ENCODE measurements at places on chromosomes 1 and 21. TPM values are rescaled to one million over a fixed set of nuclear protein-coding genes. Genes with fewer than 3 reads are reported as not detected.

FAM163A gene
- not detected for total RNA-seq

S100B gene
- total RNA-seq = not detected

ITGB2 gene
- 45.7 TPM for total RNA-seq

TFF2 gene
- 22.9 TPM for total RNA-seq

SPATA45 gene
- not detected for total RNA-seq

TNFSF18 gene
- 0.69 TPM for total RNA-seq

IGSF21 gene
- total RNA-seq = not detected

GRCh38 chr1:59018860-59019259 lies 235.0 kb upstream of the JUN start:
- DNase-seq = no peak

GRCh38 chr1:172966844-172967540 lies 83.7 kb downstream of the TNFSF18 start:
- peak; percentile 90 for DNase-seq

- DNase-seq = no peak
These were observed 118.5 kb downstream of the MATN1 start for GRCh38 chr1:30604801-30605440.

- DNase-seq = no peak
These were observed 6.9 kb upstream of the TRIM62 start for GRCh38 chr1:33188572-33189275.

DNA sequence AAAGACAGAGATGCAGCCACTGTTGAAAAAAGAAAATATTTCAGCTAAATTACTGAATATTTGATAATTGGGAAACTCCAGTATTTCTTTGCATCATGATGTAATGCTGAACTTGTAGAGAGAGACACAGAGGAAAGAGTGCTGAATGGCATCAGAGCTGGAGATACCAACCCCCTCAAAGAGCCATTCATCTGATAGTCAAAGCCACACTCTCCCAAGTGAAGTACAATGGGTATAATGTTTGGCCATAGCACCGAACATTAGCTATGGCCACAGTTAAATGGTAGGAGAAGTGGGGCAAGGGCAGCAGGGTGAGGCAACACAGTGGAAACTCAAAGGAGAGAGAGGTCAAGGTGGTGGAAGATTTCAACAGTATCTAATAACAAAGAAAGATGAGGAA lies 107.5 kb upstream of the TNFSF4 start:
- DNase-seq = no peak

DNA sequence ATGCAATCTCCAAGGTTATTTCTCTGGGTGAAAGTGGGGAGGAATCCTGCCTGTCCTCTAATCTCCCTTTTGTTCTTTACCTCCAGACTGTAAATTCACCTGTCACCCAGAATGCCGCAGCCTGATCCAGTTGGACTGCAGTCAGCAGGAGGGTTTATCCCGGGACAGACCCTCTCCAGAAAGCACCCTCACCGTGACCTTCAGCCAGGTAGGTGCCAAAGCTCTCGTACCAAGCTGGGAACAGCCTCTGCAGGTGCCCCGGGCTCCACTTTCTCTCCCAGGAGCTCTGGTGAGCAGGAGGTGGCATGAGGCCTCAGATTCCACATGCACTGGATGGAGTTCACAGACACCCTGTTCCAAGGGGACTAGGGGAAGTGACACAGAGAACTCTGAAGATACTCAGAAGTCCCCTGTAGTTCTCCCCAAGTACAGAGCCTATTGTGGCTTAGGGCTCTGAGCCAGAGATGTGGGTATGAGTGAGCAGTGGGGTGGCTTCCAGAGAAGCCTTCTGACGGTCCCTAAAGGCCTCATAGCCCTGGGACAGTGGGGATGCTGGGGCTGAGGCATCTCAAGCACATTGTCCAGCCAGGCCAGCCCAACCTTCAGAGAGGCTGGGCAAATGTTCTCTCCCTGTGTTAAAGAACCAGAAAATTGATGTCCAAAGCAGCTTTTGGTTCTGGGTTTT lies 30.9 kb downstream of the RASSF5 start:
- DNase-seq = no peak

GRCh38 chr1:115461526-115461925 lies 123.5 kb upstream of the NGF start:
- DNase-seq = no peak

DNA sequence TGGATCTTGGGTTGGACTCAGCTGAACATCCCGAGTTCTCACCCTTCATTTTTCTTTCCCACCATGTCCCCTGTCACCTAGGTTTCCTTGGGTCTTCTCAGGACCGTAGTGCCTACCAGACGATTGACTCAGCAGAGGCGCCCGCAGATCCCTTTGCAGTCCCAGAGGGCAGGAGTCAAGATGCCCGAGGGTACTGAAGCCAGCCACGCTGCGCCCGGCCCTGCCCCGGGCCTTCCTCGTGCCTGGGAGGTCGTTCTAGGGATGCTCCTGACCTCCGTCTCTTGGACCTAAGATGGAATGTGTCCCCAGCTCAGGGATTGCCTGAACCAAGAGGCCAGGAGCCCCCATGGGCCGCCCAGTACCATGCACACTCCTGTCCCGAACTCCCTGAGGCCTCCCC lies 12.0 kb upstream of the C1orf167 start:
- DNase-seq = no peak

GRCh38 chr1:29920316-29920715 lies 684.0 kb downstream of the PTPRU start:
- DNase-seq = no peak

- no peak for DNase-seq
These were observed 109.8 kb downstream of the MAST2 start for GRCh38 chr1:45913183-45913683.

DNA sequence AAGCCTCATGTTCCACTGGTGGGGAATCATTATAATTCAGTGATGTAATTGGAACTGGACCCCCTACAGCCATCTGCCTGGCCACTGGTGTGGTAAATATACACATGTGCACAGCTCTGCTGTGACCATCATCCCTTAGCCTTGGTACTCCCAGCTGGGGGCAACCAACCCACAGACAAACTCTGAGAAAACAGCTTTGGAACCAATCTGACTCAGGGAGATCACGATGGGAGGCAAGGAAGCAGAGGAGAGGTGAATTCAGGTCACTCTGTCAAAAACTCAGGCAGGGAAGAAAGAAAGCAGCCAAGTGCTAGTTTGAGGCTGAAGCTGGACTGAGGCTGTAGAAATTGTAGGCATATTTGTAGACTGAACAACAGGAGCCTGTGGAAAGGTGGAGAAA lies 197.8 kb upstream of the GALNT2 start:
- no peak for DNase-seq

GRCh38 chr1:25806418-25806817 lies 6.4 kb downstream of the SELENON start:
- no peak for DNase-seq

DNA sequence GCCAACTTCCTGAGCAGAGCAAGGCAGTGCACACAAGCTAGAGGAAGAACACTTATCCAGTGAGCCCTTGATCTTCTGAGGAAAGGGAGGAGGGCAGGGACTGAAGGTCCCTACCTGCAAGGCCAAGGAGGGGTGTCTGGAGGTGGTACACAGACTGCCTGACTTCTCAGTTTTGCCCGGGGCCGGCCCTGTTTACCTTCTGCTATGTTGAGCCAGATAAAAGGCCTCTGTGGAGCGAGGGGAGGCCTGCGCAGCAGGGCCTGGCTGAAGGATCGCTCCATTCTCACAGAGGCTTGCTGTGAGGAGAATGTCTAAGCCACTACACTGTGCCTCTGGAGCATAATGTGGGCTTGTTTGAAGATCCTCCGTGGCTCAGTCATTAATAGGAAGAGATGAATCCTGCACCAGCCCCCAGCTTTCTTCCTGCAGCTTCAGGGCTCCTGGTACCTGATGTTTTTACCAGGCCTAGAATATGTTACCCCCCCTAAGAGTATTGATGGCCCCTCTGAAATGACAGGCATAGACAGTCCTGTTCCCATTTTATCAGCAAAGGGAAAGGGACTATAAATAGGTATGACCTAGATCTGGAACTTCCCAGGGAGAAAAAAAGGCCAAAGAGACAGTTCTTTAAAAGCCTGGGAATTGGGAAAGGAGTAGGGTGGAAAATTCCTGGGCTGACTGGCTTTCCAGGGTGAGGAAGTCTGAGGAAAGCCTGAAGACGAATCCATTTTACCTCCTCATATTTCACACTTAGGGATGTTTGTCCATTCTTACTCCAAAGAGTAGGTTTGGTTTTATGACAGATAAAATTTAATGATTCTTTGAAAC lies 4.7 kb downstream of the POGK start:
- no peak for DNase-seq

DNA sequence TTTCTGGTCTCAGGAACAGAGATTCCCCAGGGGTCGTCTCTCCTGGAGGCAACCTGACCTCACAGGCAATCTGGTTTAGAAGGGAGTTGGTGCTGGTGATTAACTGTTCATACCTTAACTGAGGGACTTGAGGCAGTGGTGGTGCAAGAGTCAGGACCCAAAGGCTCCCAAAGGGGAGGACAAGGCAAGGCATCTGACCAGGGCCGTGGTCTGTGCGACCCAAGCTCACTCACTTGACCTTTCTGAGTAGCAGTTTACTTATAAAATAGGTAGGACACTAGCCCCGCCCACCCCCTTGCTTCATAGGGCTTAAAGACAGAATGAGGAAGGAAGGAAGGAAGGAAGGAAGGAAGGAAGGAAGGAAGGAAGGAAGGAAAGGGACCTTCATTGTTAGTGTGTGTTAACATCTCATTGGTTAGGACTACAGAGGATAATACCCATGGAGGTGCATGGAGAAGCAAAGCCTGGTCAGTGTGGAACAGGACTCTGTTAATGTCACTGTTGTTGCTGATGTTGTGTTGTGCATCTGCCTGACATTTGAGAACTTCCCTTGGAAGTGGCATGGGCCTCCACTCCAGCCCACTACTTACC lies 4.6 kb upstream of the KCNA2 start:
- DNase-seq = no peak

DNA sequence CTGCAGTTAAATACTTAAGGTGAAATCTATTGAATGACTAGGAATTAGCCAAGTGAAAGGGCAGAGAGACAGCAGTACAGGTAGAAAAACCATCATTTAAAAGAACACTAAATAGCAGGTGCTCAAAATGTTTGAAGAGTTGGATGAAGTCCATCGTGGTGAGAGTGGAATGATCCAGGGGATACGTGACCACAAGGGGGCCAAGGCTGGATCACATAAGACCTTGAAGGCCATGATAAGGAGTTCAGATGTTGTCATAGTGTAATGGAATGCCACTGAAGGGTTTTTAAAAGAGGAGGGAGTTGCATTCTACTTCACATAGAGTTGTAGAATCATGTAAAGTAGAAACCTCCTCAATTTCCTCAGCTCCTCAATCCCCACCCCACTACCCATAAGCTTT lies 34.8 kb upstream of the HOOK1 start:
- peak; percentile 2 for DNase-seq

DNA sequence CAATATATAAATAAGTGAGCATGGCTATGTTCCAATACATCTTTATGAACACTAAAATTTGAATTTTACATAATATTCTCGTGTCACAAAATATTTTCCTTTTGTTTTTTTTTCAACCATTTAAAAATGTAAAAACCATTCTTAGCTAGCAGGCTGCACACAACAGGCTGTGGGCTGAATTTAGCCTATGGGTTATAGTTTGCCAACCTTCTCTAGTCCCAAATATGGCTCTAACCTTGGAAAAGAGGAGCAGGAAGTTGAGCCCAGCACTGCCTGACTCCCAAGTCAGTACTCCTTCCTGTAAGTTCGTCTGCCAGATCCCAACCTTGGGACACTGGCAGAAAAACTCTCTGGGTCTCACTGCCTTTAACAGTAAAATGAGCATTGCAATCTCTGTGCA lies 13.4 kb downstream of the C1QB start:
- DNase-seq = no peak

DNA sequence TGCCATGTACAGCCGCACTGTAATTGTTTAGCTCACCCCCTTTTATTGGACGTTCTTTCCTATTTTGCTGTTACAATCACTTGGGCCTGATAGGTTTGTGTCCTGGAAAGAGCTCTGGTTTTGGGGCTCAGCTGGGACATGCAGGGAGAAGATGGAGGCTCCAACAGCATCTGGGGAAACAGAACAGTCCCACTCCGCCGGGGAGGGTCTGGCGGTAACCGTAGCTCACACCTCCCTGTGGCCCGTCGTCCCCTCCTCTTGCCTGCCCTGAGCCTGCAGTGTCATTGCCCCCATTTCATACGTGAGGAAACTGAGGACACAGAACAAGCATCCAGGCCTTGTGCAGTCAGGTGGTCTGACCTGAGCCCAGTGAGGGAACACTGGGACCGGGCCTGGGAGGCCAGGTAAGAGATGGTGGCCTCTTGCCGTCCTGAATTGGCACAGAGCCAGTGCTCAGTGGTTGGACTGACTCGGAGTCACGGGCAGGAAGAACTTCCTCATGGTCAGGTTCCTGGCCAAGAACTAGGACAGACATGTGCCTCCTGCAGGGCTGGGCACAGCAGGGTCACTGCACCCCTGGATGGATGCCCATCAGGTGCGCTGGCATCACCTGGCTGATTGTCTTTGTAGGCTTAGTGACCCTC lies 41.8 kb downstream of the S100B start:
- peak; percentile 11 for DNase-seq

DNA sequence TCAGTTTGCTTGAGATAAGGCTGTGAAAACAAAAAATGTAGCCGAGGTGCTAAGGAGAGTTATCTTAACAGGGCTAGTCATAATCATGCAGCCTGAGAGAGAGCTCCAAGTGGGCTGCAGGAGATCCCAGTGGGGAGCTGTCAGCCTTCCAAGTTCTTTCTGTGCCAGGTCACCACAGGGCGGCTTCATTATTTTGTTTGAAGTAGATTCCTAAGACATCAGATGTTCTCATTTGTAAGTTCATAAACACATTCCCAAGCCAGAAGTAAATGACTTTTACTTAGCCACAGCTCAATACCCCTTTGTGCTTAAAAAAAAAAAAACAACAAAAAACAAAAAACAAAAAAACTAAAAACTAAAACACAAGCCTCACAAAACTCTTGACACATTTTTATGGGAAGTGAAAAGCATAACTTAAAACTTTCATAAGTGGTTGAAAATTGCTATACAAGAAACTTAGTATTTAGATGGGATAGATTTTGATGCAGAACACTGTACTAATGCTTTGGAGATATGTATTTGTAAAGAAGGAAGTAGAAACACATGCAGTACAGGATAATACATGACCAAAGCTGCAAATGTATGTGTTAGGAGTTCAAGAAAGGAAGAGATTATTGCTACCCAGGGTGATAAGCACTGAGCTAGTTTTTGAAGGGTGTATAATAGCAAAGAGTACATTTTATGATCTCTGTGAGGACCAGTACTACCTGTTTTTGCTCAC lies 8.6 kb downstream of the CDC14A start:
- DNase-seq = no peak

- peak; percentile 83 for DNase-seq
These were observed 24.5 kb downstream of the CLIC6 start for GRCh38 chr21:34693192-34693810.

- DNase-seq = peak; percentile 67
These were observed 28.5 kb downstream of the ECE1 start for GRCh38 chr1:21261551-21262292.

DNA sequence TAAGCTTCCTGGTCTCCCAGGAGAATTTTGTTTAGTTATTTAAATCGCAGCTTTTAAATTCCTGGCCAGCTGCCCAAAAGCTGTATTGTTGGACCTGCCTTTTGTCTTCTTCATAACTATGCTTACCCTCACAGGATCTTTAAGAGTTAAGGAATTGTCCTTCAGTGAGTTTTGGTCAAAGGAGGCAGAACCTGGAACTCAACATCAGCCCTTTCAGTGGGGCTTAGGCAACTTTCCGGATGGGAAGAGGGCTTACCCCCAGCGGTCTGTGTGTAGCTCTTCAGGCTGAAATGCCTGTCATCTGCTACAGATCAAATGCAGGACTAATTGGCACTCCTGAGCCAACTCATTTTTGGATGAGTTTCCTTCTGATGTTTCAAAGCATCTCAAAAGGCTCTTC lies 402.6 kb downstream of the SIPA1L2 start:
- no peak for DNase-seq

- no peak for DNase-seq
These were observed 54.2 kb upstream of the KAZN start for GRCh38 chr1:14544319-14544718.

- peak; percentile 44 for DNase-seq
These were observed 43.8 kb downstream of the DDR2 start for GRCh38 chr1:162676087-162676486.

Measured in PC-3 (cell line).